ENCODE measurements at places on chromosomes 2 and 18.

GRCh38 chr2:176742271-176742670 lies 470.3 kb upstream of the HNRNPA3 start:
- DNase-seq = no peak

GRCh38 chr2:230872151-230872967 lies 7.6 kb downstream of the ITM2C start:
- DNase-seq = no peak

GRCh38 chr2:110746586-110747521 lies 14.5 kb downstream of the ACOXL start:
- no peak for DNase-seq

DNA sequence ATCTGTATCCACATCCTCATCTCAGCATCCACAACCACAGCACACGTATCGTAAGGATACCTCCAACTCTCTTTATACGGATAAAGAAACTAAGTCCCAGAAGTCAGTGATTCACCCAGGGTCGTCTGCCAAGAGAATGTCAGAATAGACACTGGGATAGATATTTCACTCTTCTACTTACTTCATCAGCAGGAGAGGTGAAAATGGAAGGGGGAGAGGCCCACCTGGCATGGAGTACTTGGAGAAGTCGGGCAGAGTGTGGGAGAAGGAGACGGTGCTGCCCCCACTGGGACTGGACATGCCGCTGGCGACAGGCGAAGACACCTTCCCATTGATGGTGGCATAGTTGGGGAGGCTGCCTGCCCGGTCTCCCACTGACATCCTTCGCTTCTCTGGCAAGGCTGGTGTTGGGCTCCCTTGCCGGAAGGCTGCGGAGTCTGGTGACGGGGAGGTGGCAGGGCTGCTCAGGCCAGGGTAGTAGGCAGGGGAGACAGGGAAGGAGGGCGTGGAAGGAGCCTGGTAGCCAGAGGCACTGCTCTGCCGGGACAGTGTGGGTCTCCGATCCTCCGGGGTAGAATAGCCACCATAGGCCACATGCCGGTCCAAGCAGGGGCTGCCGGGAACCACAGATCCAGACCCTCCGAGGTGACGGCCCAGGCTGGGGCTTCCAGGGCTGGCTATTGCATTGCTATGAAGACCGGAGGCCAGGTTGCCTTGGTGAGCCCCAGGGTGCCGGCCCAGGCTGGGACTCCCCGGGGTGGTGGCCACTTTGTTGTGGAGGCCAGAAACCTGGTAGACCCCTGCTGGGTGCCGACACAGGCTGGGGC lies 185.1 kb downstream of the TNS1 start:
- DNase-seq = no peak

GRCh38 chr2:163953390-163953907 lies 217.6 kb upstream of the FIGN start:
- DNase-seq = no peak

GRCh38 chr2:227617316-227618230 lies at the start of gene SCYGR4:
SCYGR4 (plus strand) TSS chr2:227617498; CDS start chr2:227617498, 0 bp downstream.
- DNase-seq = no peak

- no peak for DNase-seq
Measured at GRCh38 chr2:119674711-119675500, 4.1 kb upstream of the TMEM177 start.

DNA sequence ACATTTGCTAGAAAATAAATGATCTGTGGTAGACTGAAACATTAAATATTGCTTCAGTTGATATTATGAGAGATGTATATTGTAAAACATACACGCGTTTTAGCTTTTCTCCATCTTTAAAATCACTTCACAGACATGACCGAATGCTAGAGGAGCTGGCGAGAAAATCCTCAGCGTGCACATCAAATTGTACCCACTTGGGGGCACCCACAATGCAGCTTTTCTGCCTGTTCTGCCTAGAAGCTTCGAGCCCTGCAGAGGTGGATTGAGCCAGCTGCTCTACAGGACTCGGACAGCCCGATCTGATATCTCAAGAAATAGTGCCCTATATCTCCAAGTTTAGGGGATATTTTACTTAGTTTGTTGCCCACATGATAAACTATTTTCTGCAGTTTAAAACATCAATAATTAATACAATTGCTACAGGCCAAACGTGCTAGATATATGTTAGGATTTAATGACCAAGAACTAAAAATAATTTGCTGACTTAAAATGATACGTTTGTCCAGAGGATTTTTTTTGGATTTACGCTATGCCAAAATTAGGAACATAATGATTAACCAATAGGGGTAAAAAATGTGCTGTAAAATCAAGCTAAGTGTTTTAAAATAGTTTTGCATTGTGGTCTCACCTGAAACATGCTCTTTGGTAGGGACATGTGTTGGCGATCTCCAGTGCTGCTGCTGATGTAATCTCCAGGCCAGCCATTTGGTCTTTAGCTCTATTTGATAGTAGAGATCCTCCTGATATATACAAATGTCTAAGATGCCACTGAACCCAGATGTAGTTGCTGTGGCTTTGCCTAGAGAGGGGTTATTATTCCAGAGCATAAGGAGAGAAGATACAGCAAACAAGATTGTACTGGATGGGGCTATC lies 22.3 kb upstream of the ATP5MC3 start:
- peak; percentile 10 for DNase-seq

- peak; percentile 46 for DNase-seq
Measured at GRCh38 chr18:58687871-58688308, 16.6 kb downstream of the MALT1 start.

DNA sequence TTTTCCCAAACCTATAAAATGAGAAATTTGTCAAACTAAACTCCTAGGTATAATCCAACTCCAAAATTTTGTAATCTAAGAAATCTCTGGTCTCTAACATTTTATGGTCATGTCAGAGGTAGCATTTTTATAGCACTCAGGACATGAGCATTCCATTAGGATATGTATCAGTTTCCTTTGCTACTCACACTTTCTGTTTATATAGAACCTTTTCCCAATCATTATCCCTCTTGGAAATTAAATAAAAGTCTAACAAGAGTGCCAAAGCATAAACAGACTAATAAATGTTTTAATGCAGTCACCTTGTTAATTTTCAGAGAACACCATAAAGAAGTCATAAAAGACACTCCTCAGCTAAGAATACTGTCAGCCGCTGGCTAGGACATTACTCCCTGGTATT lies 300.0 kb upstream of the CWC22 start:
- DNase-seq = no peak

GRCh38 chr2:184419744-184420143 lies 178.6 kb upstream of the ZNF804A start:
- DNase-seq = no peak

GRCh38 chr2:125730921-125731320 lies 925.0 kb upstream of the GYPC start:
- DNase-seq = no peak

DNA sequence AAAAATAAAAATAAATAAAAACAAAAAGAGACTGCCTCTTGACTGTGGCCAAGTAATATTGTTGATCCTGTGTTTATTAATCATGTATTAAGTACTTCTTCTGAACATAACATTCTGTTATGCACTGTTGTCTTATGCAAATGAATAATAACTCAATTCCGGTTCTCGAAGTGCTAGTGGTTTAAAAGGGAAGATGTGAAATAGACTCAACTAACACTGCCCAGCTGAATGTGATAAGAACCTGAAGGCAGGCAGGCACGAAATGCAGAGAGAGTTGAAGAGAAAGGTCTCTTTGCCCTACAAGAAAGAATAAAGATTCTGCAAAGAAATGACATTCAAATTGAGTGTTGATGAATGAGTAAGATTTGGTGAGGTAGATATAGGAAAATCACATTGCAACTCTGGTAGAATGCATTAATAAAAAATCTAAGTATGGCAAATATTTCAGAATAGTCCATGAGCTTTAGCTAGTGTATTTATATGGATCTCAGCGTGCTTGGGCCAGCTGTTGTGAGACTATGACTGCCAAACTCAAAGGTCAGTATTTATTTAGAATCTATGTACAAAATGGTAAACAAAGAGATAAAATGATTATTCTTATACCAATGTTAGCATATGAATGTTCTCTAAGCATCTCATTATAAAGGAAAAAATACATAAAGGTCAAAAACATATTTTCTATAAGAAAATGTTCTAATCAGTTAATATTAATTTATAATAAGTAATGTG lies 352.3 kb upstream of the CDH7 start:
- DNase-seq = no peak

- no peak for DNase-seq
Measured at GRCh38 chr18:58287353-58288274, 243.6 kb downstream of the NEDD4L start.

DNA sequence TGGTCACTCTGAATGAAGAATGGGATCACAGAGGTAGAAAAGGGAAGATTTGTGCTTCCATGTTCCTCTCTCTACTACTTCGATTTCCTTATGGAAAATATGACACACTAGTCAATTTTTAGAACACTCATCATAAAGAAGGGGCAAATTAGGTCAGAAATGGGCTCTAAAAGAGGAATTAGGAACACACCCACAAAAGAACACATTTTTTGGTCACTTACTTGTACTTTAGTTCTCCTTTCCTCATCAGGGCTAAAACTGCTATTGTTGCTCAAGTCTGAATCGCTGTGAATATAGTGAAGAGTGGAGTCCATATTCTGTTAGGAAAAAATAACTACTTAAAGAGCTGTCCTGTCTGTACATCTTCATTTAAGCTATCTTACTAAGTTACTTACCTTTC lies 52.6 kb downstream of the PPP4R1 start:
- no peak for DNase-seq

DNA sequence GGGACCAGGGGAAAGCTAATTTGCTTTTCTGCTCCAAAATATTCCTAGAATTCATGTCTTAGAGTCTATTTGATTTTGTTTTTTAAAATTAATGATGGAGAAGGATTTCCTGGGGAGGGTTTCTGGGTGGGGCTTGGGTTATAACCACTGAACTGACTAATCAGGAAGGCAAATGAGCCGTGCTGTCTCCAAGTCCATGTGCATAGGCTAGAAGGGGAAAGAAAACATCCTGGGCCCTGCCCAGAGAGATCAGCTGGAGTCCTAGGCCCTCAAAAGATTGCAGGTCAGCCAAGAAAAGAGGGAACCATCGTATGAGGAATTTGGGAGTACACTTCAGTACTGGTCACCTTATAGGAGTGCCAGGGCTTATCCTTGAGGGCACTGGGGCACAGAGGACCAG lies 480.2 kb upstream of the CELF4 start:
- no peak for DNase-seq

- peak; percentile 21 for DNase-seq
Measured at GRCh38 chr2:238240757-238241711, 1.2 kb upstream of the HES6 start.

DNA sequence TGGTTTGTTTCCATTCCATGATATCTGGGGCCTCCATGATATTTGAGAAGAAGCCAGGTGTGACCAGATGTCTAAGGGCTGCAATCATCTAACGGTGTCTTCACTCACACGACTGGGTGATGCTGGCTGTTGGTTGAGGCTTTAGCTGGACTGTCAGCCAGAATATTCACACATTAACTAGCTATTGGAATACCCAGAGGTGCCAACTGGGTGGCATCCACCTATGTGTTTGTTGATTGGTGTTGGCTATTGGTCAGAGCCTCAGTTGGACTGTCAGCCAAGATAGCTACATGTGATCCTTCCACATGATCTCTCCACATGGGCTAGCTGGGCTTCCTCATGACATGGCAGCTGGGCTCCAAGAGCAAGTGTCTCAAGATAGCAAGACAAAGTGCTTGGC lies 117.4 kb downstream of the CDCA7 start:
- no peak for DNase-seq

- no peak for DNase-seq
Measured at GRCh38 chr18:3283908-3284307, 22.0 kb downstream of the MYL12B start.

DNA sequence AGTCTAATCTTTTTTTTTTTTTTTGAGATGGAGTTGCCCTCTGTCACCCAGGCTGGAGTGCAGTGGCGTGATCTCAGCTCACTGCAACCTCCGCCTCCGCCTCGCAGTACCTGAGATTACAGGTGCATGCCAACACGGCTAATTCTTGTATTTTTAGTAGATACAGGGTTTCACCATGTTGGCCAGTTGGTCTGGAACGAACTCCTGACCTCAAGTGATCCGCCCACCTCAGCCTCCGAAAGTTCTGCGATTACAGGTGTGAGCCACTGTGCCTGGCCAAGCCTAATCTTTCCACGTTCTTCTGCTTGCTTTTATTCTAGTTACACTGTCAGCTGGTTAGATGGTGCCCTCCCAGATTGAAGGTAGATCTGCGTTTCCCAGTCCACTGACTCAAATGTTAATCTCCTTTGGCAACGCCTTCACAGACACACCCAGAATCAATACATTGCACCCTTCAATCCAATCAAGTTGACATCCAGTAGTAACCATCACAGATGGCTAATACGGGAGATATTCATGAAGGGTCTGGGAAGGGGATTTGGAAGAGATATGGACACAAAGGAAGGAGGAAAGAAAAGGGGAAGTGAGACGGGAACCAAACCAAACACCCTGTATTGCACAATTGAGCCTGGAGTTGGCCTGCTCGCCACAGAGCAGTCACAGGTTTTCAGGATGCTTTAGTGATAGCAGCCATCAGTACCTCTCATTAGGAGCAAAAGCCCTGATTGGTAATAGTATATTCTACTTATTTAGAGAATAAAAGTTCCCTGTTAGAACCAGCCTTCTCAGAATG lies 229.8 kb downstream of the PIK3C3 start:
- no peak for DNase-seq

DNA sequence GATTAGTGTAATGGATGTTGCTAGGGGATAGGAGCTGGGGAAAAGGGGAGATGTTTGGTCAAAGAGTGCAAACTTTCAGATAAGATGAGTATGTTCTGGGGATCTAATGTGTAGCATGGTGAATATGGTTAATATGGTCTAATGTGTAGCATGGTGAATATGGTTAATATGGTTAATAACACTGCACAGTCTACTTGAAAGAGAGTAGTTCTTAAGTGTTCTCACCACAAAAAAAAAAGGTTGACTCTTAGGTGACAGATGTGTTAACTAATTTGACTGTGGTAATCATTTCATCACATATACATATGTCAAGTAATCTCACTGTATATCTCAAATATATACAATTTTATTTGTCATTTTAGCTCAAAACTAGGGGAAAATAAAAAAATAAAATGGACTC lies 121.3 kb upstream of the CD226 start:
- DNase-seq = no peak

GRCh38 chr18:46915800-46916550 lies 1.3 kb downstream of the PIAS2 start:
- no peak for DNase-seq

DNA sequence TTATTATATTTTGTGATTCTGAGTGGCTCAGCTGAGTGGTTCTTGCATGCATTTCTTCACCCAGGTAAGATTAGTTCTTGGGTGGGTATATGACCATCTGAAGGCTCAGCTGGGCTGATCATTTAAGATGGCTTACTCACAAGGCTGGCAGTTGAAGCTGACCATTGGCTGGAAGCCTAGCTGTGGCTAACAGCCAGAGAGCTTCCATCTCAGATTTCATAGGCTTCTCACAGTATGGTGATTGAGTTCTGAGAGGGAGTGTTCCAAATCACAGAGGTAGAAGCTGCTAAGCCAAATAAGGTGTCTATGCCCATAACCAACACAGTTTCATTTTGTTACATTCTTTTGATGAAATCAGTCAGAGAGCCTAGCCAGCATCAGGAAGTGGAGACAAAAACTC lies 117.4 kb upstream of the RPRM start:
- no peak for DNase-seq
